ENCODE measurements at places on chromosomes 2 and 18.

DNA sequence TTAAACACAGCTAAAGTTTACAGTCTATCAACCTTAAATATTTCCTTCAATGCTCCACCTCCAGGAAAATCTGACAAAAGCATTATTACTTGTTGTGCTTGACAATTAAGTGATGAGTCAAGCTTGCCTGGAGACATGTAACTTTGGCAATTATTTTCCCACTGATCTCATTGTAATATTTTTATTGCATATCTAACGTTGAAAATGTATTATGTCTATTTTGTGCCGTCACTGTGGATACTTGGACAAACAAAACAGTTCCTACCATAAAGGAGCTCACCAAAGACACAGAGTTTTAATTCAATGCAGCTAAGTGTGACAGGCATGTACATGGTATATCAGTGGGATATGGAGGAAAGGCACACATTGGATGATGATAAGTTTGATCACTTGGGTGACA is 24.7 kb downstream of the RNF103 start:
- no peak for DNase-seq

GRCh38 chr2:10477443-10478297 is 29.5 kb upstream of the ODC1 start:
- no peak for DNase-seq

GRCh38 chr2:111946294-111947114 is 48.1 kb downstream of the MERTK start:
- DNase-seq = no peak

GRCh38 chr2:27485496-27485895 is 4.0 kb downstream of the IFT172 start:
- DNase-seq = no peak

DNA sequence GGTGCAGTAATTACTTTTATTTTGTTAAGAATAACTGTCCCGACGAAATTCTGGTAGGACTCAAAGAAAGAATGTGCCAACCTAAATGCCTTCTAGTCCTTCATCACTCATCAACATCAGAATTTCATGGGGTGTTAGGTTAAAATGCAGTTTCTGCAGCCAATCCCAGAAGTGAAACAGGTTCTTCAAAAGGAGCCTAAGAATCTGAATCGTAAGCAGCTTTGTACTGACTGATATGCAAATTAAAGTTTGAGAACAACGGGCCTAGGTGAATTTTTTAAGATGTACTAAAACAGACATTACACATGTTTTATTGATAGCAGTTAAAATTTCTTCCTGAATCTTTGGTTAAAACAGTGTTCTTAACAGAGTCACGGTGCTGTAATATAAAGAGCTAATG is 140.3 kb upstream of the ZC3H15 start:
- DNase-seq = no peak

DNA sequence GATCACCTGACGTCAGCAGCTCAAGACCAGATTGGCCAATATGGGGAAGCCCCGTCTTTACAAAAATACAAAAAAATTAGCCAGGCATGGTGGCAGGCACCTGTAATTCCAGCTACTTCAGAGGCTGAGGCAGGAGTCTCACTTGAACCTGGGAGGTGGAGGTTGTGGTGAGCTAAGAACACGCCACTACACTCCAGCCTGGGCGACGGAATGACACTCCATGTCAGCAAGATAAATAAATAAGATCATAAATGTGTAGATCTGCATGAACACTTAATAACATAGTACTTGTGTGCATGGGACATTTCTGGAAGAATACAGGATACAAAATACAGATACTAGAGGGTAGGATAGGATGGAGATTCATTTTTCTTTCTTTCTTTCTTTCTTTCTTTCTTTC is 9.1 kb downstream of the EHD3 start:
- DNase-seq = no peak

- DNase-seq = no peak
Observed at GRCh38 chr2:95215018-95215612, 7.8 kb downstream of the ZNF892 start.
